ENCODE measurements at places on chromosomes 12 and 14.
A peak's percentile ranks its signal among the peaks of the same experiment; 100 is the strongest.

- peak; percentile 2 for DNase-seq
Measured at GRCh38 chr12:107992870-107993451, 136.1 kb upstream of the WSCD2 start.

GRCh38 chr14:104283197-104284106 is 145.1 kb downstream of the KIF26A start:
- DNase-seq = no peak

- DNase-seq = no peak
Measured at GRCh38 chr12:107144990-107145389, 51.6 kb upstream of the CRY1 start.

GRCh38 chr14:50871228-50871627 is 625 bp upstream of the ABHD12B start:
- DNase-seq = no peak

GRCh38 chr14:83470466-83470865 is 1936.8 kb upstream of the SEL1L start:
- no peak for DNase-seq

- DNase-seq = no peak
Measured at GRCh38 chr12:5971194-5971850, 26.3 kb upstream of the ANO2 start.

- DNase-seq = no peak
Measured at GRCh38 chr12:121191151-121191550, 18.8 kb upstream of the P2RX4 start.

DNA sequence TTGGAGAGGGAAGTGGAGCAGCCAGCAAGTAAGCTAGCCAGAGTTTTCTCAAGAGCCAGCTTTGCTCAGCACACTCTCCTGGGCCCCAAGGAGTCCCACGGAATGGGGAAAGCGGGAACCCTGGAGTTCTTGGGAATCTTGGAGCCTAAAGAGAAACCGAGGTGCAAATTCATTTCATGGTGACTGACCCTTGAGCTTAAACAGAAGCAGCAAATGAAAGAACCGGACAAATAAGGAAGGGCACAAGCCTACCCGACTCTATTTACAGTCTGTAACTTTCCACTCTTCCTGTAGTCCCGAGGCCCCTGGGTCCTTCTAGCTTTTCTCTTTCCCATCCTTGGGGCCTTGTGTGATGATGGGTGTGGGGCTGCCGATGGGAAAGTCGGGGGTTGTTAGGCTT is 18.1 kb upstream of the TIGAR start:
- DNase-seq = no peak

DNA sequence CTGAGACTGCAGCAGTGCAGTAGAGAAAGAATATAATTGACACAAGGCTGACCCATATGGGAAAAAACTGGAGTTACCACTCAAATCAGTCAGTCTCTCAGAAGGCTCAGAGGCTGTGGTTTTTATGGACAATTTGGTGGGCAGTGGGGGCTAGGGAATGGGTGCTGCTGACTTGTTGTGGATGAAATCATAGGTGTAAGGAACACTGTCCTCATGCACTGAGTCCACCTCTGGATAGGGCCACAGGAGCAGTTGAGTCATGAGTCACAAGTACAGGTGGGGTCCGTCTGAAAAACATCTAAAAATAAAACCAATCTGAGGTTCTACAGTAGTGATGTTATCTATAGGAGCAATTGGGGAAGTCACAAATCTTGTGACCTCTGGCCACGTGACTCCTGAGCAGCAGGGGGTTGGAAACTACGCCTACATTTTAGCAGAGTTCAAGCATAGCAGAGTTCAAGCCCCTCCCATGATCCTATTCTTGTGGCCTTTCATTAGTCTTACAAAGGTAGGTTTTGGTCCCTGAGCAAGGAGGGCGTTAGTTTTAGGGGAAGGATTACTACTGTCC is 18.1 kb upstream of the SGPP1 start:
- no peak for DNase-seq

DNA sequence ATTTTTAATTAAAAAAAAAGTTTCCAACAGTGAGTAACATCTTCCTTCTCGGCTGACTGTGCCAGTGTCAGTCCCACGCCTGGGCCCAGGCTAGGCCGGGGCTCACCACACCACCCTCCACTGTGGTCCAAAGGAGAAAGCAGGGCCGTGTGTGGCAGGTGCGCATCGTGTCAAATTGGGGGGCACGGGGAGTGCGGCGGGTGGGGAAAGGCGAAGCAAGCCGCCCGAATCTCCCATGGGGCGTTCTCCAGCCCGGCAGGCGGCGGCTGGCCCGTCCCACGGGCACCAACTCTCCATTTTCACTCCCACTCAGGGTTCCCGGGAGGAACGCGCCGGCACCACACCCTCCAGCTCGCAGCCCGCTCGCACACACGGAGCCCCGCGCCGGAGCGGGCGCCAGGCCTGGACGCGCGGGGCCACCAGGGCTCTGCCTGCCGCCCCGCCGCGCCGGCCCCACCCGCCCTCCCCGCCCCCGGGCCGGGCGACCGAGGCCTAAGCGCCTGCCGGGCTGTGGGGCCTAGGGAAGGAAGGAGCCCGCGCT is 604 bp downstream of the EEA1 start:
- DNase-seq = no peak

DNA sequence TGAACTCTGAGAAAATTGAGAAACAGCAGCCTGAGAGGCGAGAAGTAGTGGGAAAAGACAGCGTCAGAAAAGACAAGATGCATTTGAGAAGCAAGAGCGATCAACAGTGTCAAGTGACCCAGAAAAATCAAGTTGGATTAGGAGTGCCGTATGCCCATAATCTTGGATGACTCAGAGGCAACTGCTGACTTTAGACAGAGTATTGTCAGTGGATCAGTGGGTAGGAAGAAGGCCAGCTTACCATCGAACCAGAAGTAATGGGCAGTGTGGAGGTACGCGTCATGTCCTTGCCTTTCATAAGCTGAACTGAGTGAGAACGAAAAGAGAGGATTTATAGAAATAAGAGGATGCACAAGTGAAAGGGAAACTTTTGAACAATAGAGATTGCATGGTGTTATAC is 151.0 kb upstream of the NAV3 start:
- DNase-seq = no peak

- DNase-seq = peak; percentile 37
Measured at GRCh38 chr14:99604766-99605298, 825 bp upstream of the CCDC85C start.

GRCh38 chr12:122399592-122400373 is 22.7 kb downstream of the CLIP1 start:
- peak; percentile 87 for DNase-seq

- no peak for DNase-seq
Measured at GRCh38 chr14:36513451-36514277, 6.4 kb downstream of the NKX2-1 start.

GRCh38 chr12:32877601-32878459 is 18.7 kb downstream of the PKP2 start:
- no peak for DNase-seq

GRCh38 chr12:59637692-59638070 is 41.9 kb downstream of the SLC16A7 start:
- DNase-seq = no peak

DNA sequence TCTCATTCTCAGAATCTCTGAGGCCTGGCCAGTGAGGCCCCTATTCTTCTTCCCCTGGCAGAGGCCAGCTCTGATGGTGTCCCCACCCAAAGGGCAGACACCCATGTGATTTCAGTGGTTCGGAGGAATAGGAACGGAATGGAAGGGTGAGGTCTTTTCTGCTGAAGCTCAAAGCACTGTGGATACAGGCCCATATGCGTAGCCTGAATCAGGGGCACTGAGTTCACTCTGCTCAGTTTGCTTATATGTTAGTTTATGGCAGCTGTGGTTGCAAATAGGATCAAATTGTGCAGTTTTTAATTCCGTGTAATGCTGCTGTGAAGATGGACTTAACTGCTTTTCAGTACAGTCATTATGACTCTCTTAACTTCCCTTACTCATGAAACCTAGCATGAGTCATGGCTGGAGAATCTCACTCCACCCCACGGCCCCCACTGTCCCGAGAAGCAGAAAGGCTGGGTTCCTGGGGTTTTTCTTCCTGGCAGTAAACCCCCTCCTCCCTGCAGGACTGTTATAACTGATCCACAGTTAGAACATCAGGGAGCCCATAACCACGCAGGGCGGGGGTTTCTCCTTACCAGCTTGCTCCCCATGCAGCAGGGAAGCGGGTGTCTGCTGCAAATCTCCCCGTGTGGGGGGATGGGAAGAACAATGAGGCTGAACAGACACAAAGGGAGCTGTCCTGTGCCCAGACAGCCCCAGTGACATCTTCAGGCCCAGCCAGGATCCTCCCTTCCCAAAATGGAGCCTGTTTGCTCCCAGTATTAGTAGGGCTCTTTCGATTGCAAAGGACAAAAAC is 122.7 kb downstream of the SLC38A6 start:
- DNase-seq = peak; percentile 99

DNA sequence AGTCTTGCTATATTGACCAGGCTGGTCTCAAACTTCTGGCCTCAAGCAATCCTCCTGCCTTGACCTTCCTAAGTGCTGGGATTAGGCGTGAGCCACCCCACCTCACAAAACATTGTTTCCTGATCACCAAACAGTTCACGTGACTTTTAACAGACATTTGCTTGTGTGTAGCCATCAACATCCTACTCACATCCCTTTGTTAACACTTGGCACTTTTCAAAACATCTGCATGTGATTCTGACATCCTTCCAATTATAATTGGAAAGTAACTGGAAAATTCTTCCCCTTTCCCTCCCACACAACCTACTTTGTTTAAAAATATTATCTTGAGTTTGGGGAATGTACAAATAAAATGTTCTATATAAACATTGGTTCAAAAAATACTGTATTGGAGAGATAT is 317.9 kb downstream of the PCNX1 start:
- DNase-seq = no peak

GRCh38 chr14:38053666-38054065 is 154.0 kb upstream of the SSTR1 start:
- no peak for DNase-seq

GRCh38 chr14:69960296-69960695 is 81.1 kb downstream of the SMOC1 start:
- no peak for DNase-seq

- no peak for DNase-seq
Measured at GRCh38 chr12:129701631-129702101, 202.2 kb downstream of the TMEM132D start.

- peak; percentile 34 for DNase-seq
Measured at GRCh38 chr12:113208041-113208934, 13.0 kb upstream of the TPCN1 start.

GRCh38 chr12:96985515-96986362 is 78.7 kb downstream of the NEDD1 start:
- DNase-seq = no peak

- DNase-seq = no peak
Measured at GRCh38 chr12:118371321-118372282, 1.1 kb downstream of the TAOK3 start.

GRCh38 chr12:3630621-3631271 is 122.2 kb downstream of the CRACR2A start:
- no peak for DNase-seq

DNA sequence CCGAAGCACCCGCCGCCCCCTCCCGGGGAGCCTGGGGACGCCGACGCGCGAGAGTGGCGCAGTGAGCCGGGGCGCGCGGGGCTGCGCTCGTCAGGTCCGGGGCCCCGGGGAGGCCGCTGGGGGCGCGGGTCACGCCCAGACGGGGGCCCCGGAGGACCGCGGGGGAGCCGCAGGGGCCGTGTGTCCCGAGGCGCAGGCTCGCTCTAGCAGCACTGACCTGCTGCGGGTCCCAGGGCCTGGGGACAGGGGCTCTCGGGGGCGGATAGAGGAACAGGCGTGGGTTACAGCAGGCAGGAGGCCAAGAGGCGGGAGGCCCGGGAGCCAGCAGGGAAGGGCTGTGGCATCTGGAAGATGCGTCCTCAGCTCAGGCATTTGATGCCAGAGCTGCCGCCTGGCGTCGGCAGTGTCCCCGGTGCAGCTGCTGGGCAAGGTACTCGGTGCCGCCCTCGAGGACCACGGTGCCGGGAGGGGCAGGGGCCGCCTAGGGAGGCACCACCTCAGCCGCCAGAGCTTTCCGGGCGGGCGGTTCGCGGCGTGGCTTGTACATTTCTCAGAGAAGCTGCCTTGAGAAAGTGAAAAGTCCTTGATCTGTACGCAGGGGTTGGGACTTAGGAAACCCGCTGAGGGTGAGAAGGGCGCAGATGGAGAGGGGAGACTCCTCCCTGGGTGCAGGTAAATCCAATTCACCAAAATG is 1.2 kb downstream of the WNT5B start:
- DNase-seq = peak; percentile 25

GRCh38 chr12:131370321-131370720 is 340.6 kb upstream of the SFSWAP start:
- no peak for DNase-seq

Data from astrocyte of the spinal cord (primary cell).